ENCODE measurements at places on chromosomes 13 and 19. TPM values are rescaled to one million over a fixed set of nuclear protein-coding genes. Genes with fewer than 3 reads are reported as not detected.
A peak's percentile ranks its signal among the peaks of the same experiment; 100 is the strongest.

- no peaks in the 10 kb centered on the region for H3K27me3 ChIP-seq
- no peak overlapping the region for H3K27ac ChIP-seq
- DNase-seq, result no peak
- no peaks in the 10 kb centered on the region for H3K36me3 ChIP-seq
- no peak overlapping the region for H3K4me3 ChIP-seq
These were observed 8.1 kb upstream of the KLF12 start for GRCh38 chr13:74142257-74142656.

DNA sequence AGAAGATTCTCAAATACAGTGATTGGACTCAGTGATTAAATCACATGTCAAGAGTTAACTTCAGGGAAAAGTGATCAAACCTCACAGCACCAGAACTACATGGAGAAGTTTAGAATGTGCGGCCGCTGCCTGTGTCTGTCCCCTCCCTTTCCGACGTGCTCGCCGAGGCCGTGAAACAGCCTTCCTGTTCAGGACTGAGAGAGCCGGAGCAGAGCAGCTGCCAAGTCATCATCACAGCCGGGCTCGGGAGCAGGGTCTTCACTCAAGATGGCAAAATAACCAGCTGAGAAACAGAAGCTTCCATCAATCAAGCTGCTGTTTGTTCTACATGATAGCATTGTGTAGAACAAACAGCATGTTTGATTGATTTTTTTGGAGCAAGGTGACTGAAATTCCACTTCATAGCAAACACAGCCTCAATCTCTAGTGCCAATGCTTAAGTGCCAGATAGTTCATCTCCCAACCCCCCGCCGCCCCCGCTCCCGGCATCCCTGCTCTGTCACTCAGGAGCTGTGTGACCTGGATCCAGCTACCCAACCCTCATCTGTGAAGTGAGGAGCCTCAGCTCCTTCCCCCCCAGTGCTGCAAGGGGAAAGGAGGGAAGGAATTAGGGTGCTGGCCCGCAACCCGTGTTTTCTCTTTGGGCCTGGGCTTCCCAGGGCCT, 70.6 kb downstream of the HSPH1 start:
- peaks cover 9% of the 10 kb centered on the region for H3K27me3 ChIP-seq
- H3K4me1 ChIP-seq, result peaks cover 5% of the 10 kb centered on the region
- H3K27ac ChIP-seq, result peak overlapping the region; percentile 60
- H3K4me3 ChIP-seq, result no peak overlapping the region
- no peaks in the 10 kb centered on the region for H3K36me3 ChIP-seq

- no peaks in the 10 kb centered on the region for H3K27me3 ChIP-seq
- DNase-seq, result no peak
- H3K4me3 ChIP-seq, result peak within 1 kb of the TSS; percentile 87
- H3K36me3 ChIP-seq, result no peaks in the 10 kb centered on the region
- H3K27ac ChIP-seq, result peak within 1 kb of the TSS; percentile 94
These were observed at the start of gene GARRE1 for GRCh38 chr19:34254046-34254697. Gene GARRE1 (plus strand): TSS chr19:34254554. CDS start chr19:34300474, 45,920 bp downstream.

DNA sequence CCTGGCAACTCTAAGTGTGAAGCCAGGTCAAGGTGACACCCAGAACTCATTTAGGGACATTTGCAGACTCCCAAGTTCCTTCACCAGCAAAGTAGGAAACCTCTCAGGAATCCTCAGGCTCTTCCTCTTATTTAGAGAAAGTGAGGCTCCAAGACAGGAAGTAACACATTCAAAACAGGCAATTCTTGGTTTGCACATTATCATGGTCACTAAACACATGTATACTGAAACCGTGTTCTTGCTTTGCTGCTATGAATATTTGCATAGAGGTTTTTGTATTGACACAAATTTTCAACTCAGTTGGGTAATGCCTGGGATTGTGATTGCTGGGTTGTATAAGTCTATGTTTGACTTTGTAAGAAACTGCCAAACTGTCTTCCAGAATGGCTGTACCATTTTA, 13.2 kb upstream of the URI1 start:
- no peak overlapping the region for H3K4me3 ChIP-seq
- H3K27ac ChIP-seq, result no peak overlapping the region
- no peaks in the 10 kb centered on the region for H3K4me1 ChIP-seq
- H3K27me3 ChIP-seq, result peaks cover 18% of the 10 kb centered on the region
- no peaks in the 10 kb centered on the region for H3K36me3 ChIP-seq

DNA sequence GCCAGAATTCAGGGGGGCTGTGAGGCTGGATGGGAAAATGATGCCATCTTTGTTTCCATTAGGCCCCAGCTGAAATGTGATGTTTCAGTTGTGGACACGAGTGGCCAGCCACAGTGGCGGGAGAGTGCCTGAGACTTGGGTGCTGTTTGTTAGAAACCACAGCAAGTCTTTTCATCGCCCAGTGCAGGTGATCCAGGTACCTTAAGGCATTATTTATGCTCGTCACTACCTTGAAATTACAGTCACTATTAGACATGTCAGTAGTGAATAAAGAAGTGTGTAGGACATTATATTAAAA, 82.5 kb upstream of the TM9SF2 start:
- peaks cover 4% of the 10 kb centered on the region for H3K36me3 ChIP-seq
- DNase-seq, result no peak
- peaks cover 19% of the 10 kb centered on the region for H3K27me3 ChIP-seq
- no peak overlapping the region for H3K27ac ChIP-seq

DNA sequence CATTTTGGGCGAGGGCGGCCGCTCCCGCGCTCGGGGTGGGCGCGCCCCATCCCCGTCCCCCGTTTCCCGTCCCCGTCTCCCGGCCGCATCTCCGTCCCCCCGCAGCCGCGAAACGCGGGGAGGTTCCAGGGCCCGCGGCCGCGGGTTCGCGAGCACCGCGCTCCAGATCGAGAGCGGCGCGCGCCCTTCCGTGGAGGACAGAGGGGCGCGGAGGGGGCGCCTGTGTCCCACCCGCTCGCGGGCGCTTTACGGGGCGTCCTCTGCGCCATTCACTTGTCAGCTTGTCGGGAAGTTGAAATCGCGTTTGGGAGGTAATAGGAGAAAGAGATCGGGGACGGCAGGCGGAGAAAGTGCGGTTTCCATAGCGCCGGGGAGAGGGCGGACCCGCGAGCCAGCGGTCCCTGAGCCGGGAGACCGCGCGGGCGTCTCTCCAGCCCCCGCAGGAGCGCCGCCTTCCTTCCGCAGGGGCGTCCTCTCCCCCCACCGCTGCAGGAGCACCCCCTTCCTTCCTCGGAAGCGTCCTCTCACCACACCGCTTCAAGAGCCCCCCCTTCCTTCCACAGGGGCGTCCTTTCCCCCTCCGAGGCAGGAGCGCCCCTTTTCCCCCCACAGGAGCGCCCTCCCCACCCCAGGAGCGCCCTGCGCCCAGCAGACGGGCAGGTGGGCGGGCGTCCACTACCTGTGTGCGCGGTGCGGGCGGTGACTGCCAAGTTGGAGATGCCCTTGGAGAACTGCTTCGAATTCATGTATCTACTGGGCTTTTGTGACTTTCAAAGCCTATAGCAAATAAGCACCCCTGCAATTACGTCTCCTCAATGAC, 962 bp upstream of the IRS2 start:
- H3K4me3 ChIP-seq, result peak overlapping the region; percentile 86
- H3K36me3 ChIP-seq, result peaks cover 3% of the 10 kb centered on the region
- H3K27me3 ChIP-seq, result no peaks in the 10 kb centered on the region
- DNase-seq, result no peak
- peak overlapping the region; percentile 79 for H3K27ac ChIP-seq
- peaks cover 39% of the 10 kb centered on the region for H3K4me1 ChIP-seq

DNA sequence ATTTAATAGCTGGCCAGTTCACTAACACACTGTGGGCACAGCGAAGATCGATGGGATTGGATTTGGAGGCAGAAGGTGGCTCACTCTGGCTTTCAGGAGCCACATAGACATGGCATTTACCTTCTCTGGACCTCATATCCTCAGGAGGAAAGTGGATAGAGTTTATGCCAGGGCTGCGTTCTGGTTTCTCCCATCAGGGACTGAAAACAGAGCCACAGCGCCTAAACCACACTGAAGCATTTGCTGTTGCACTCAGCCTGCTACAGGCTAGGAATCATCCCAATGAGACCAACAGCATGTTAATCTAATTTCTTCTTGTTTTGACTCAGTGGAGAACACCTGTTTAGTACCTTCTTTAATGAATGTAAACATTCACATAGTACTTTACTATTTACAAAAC, 1.6 kb downstream of the CYSLTR2 start:
- peaks cover 6% of the 10 kb centered on the region for H3K4me1 ChIP-seq
- no peak for DNase-seq
- no peak overlapping the region for H3K4me3 ChIP-seq
- peaks cover 10% of the 10 kb centered on the region for H3K27me3 ChIP-seq
- H3K36me3 ChIP-seq, result no peaks in the 10 kb centered on the region

DNA sequence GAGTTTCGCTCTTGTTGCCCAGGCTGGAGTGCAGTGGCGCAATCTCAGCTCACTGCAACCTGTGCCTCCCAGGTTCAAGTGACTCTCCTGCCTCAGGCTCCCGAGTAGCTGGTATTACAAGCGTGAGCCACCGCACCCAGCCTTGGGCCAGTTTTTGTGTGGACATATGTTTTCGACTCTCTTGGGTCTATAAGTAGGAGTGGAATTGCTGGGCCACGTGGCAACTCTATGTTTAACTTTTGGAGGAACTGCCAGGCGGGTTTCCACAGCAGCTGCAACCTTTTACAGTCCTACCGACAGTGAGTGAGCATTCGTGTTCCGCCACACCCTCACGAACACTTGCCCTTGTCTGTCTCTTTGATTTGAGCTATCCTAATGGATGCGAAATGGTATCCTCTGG, 44.9 kb downstream of the BICRA start:
- H3K36me3 ChIP-seq, result peaks cover 11% of the 10 kb centered on the region
- no peak for DNase-seq
- H3K27ac ChIP-seq, result no peak overlapping the region
- peaks cover 13% of the 10 kb centered on the region for H3K4me1 ChIP-seq
- H3K27me3 ChIP-seq, result no peaks in the 10 kb centered on the region

DNA sequence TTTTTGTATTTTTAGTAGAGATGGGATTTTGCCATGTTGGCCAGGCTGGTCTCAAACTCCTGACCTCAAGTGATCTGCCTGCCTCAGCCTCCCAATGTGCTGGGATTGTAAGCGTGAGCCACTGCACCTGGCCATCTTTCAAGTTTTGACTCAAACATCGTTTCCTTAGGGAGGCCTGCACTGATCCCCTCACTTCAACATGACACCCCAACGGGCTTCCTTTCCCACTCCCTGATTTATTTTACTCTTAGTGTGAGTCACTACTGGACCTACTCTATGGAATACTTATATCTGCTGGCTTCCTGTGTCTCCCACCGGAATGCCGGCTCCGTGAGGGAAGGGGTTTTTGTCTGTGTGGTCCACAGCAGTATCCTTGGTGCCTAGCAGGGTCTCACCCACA, 4.5 kb upstream of the ADAMTS10 start:
- no peaks in the 10 kb centered on the region for H3K36me3 ChIP-seq
- no peak overlapping the region for H3K4me3 ChIP-seq
- peak overlapping the region; percentile 81 for H3K27ac ChIP-seq
- peaks cover 30% of the 10 kb centered on the region for H3K4me1 ChIP-seq

DNA sequence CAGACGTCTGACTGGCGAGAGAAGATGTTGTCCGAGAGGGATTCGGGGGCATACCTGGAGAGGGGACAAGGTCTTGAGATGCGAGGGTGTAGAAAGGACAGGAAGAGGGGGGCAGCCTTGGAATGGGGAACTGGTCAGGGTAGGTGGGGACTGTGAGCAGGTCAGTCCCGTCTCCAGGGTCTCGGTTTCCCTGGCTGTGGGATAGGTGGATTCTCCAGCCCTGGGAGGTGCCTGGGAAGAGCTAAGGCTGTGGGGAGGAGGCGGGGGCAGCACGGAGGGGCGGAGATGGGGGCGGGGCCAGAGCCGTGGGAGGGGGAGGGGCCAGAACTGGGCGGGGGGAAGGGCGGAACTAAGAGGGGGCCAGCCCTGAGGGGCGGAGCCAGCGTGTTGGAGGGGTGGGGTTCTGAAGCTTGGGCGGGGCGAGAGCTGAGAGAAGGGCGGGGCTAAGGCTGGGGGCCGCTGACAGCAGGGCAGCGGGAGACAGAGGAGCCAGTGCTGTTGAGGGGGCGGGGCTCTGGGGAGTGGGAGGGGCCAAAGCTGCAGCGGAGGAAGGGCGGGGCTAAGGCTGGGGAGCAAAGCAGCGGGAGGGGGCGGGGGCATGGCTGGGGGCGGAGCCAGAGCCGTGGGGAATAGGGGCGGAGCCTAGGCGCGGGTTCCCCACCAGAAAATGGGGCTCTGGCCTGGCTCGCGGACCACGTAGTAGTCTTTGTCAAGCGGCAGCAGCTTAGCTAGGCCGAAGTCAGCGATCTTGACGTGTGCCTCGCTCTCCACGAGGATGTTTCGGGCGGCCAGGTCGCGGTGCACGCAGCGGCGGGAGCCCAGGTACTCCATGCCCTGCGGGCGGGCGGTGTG, 9.5 kb upstream of the INSL3 start:
- DNase-seq, result no peak
- peaks cover 8% of the 10 kb centered on the region for H3K27me3 ChIP-seq
- peak overlapping the region; percentile 76 for H3K4me3 ChIP-seq
- H3K36me3 ChIP-seq, result no peaks in the 10 kb centered on the region

The VSTM1 gene
- not detected for total RNA-seq
